Tracheal epithelial cell (primary cell): ENCODE measurements at places on chromosomes 5 and 9. TPM values are rescaled to one million over a fixed set of nuclear protein-coding genes. Genes with fewer than 3 reads are reported as not detected.

C9orf153 gene
- total RNA-seq, result 0.48 and 0.85 TPM in 2 replicates

CDK9 gene
- 40.1 and 42.2 TPM in 2 replicates for total RNA-seq

CACNA1B gene
- under 0.01 TPM in 1 of 2 replicates, not detected in the other for total RNA-seq

SEMA6A gene
- total RNA-seq, result 1.7 and 7.2 TPM in 2 replicates

PPP3R2 gene
- total RNA-seq, result not detected in 2 replicates

CCNO gene
- total RNA-seq, result 1.2 and 7.2 TPM in 2 replicates

SLC1A3 gene
- 4.6 and 7.0 TPM in 2 replicates for total RNA-seq

AKNA gene
- 2.3 and 4.1 TPM in 2 replicates for total RNA-seq

GNA14 gene
- not detected in 2 replicates for total RNA-seq

TMEM174 gene
- not detected in 2 replicates for total RNA-seq

SLC46A2 gene
- total RNA-seq, result not detected in 2 replicates

SLC1A1 gene
- 0.85 and 8.2 TPM in 2 replicates for total RNA-seq

ADAMTS6 gene
- 17.1 and 34.0 TPM in 2 replicates for total RNA-seq

INSL4 gene
- not detected in 2 replicates for total RNA-seq

SUSD3 gene
- 1.7 TPM in 1 of 2 replicates, not detected in the other for total RNA-seq

PCDHGA12 gene
- 1.7 and 3.9 TPM in 2 replicates for total RNA-seq
